ENCODE measurements at places on chromosomes 11 and 22.
A peak's percentile ranks its signal among the peaks of the same experiment; 100 is the strongest.

DNA sequence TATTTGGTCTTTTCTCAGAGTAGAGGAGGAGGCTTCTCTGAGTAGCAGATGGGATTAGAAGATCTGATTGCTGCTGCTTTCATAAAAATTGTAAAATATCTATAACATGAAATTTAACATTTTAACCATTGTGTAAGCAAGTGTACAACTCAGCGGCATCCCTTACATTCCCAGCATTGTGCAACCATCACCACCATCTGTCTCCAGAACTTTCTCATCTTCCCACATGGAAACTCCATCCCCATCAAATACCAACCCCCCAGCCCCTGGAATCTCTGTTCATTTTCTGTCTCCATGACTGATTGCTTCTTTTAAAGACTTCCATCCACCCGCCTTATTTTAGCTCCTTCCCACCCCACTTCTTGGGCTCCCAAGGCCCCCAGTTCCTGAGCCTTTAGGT lies 32.3 kb downstream of the MRGPRD start:
- no peak for DNase-seq

DNA sequence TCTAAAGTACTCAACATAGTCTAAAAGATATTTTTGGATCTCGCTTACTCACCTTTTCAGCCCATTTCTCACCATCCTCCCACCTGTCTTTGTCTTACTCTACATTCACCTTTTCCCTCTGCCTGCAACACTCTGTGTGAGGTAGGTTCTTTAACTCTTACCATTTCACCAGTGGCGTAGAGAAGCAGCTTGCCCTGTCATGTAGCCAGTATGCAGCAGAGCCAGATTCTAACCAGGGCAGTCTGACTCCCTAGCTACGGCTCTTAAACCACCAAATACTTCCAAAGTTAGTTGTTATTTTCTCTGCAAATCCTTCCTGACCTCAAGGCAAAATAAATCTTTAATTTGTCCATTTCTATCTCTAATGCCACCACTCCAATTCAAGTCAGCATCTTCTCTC lies 7.5 kb downstream of the ALG8 start:
- no peak for DNase-seq

GRCh38 chr11:95933594-95933993 lies 9.7 kb upstream of the MTMR2 start:
- no peak for DNase-seq

DNA sequence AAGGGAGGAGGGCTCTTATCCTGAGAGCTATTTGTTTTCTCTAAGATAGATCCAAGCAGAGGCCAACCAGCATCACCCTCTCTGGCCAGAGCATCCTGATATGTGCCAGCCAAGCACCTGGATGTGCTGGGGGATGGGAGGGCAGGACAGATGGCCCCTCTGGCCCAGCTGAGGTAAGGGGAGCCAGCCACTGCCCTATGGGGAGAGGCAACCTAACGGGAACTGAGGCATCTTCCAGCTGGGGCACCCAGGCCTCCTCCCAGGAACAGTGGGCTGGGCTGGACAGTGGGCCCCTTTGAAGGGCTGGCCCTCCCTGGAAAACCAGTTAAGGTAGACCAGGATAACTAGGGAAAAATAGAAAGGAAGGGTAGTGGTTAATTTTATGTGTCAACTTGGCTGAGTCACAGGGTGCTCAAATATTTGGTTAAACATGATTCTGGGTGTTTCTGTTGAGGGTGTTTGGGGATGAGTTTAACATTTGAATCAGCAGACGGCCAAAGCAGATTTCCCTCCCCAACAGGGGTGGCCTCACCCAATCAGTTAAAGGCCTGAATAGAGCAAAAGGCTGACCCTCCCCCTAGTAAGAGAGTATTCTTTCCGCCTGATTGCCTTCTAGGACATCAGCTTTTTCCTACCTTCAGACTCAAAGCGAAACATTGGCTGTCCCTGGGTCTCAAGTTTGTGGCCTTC lies 595.1 kb downstream of the BUD13 start:
- no peak for DNase-seq

GRCh38 chr11:129289350-129290040 lies 86.2 kb upstream of the BARX2 start:
- no peak for DNase-seq

- peak; percentile 92 for DNase-seq
Observed at GRCh38 chr11:60953781-60954180, 1.8 kb upstream of the SLC15A3 start.

GRCh38 chr11:69249311-69250185 lies 44.4 kb upstream of the MYEOV start:
- no peak for DNase-seq

GRCh38 chr11:25758145-25758661 lies 573.7 kb upstream of the ANO3 start:
- DNase-seq = no peak

- DNase-seq = no peak
Observed at GRCh38 chr22:33006220-33006954, 51.8 kb downstream of the SYN3 start.

- DNase-seq = no peak
Observed at GRCh38 chr11:29024386-29024785, 916.2 kb downstream of the METTL15 start.

- DNase-seq = no peak
Observed at GRCh38 chr11:66291303-66291705, 390 bp upstream of the TMEM151A start.

DNA sequence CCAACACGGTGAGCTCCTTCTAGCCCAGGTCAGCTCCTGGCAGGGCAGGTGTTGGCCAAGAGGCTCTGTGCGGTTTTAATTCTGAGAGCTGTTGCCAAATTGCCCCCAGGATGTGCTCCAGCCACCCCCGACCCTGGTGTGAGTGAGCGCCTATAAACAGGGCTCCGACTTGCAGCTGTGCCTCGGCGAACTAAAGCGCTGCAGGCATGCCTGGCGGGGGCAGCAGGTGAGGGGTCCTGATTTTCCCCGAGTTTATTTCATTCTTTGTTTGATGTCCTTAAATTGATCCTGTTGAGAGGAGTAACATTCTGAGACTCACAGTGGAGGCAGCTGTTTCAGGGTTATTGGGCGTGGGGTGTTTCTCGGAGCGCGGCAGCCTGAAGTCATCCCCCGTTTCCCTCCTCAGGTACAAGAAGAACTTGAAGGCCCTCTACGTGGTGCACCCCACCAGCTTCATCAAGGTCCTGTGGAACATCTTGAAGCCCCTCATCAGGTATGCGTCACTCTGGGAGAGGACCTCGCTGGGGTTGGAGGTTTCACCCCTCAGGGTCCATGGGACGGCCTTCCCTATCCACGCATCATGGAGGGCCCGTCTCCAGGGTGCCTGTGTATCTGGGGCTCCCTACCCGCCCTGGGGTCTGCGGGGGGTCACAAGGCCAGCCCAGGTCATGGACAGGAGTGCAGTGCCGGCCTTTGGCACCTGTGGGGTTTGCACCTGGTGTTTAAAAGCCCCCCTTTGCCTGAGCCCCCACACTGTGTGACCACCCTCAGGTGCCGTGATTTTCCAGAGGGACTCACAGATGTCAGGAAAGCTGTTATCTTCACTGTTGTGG lies 62.1 kb downstream of the ARHGAP8 start:
- no peak for DNase-seq

DNA sequence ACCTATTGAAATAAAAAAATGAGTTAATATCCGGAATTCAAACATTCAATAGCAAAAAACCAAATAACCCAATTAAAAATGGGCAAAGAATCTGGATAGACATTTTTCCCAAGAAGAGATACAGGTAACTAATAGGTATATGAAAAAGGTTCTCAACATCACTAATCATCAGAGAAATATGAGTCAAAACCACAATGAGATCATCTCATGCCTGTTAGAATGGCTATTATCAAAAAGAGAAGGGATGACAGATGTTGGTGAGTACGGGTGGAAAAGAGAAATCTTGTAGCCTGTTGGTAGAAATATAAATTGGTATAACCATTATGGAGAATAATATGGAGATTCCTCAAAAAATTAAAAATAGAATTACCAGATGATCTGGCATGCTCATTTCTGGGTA lies 26.9 kb upstream of the OR6M1 start:
- DNase-seq = no peak

GRCh38 chr22:45722006-45722405 lies 50.4 kb downstream of the ATXN10 start:
- no peak for DNase-seq

- DNase-seq = no peak
Observed at GRCh38 chr11:88384669-88385005, 47.1 kb upstream of the CTSC start.

GRCh38 chr11:67583247-67584204 lies at the start of gene GSTP1:
GSTP1 (plus strand) TSS chr11:67583812; CDS start chr11:67583844, 32 bp downstream.
- DNase-seq = peak; percentile 74

DNA sequence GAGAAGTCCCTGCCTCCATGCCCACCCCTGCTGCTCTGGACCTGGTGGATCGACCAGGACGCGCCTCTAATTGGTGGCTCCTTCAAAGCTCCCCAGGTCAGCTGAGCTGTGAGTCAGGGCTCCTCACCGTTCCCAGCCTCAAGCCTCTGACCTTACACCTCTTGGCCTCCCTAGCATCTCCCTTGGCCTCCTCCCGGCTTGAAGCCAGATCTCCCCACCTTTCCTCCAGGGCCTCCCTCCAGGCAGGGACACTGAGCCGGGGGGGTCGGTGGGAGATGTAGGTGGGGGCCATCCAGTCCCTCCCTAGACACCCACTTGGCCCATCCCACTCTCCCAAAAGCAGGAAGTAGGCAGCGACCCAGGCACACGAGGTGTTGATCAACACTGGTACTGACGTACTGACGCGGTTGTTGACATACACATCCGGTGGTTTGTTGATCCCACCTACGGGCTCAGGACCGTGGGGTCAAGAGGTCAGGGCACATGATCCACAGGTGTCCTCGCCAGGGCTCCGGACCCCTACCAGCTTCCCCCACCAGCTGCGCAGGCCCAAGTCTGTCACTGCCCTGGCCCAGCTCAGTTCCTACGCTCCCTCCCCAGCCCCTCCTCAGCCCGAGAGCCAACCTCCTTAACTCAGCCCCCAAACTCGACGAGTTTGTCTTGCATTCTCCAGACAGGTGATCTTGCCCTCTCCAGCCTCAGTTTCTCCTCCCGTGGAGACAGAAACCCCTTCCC lies 802 bp downstream of the ATG2A start:
- peak; percentile 65 for DNase-seq

GRCh38 chr11:62024936-62025486 lies 57.6 kb upstream of the FTH1 start:
- peak; percentile 60 for DNase-seq

GRCh38 chr11:64931290-64931689 lies 4.4 kb downstream of the GPHA2 start:
- DNase-seq = no peak
